D721Med (cell line): ENCODE measurements at places on chromosomes 4 and X.

DNA sequence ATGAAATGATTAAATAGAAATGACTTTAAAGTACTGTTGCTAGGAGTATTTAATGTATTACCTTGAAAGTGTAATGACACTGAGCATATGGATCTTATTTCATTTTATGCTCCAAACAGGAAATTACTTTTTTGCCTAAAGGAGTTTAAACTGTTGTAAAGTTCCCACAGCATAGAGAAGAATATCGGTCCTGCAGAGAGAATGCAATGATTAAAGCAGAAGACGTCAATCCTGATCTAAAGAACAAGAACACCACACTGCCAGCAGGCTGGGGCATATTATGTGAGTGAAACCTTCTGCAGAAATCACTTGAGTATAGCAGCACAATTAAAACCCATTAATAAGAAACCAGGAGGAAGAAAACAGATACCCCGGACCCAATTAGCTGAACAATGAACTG is 72.8 kb upstream of the CAMK2D start:
- DNase-seq: no peak

DNA sequence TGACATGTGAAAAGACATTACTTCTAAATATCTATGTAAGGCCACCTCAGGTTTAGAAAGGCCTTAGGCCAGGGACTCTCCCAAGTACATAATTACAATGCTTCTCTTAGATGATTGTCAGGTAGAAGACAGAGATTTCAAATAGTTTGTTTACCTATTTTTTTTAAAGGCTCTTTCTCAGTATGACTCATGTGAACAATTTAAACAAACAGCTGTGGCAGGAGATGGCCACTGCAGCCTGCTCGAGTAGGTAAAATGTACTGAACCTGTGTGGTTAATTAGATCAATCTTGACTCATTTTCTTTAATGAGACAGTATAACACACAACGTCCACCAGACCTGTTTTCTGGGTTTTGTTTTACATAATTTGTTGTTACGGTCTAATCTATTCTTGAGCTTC is 50.2 kb downstream of the LEF1 start:
- no peak for DNase-seq

- DNase-seq: no peak
Observed at GRCh38 chr4:21641696-21642095, 306.9 kb downstream of the KCNIP4 start.

DNA sequence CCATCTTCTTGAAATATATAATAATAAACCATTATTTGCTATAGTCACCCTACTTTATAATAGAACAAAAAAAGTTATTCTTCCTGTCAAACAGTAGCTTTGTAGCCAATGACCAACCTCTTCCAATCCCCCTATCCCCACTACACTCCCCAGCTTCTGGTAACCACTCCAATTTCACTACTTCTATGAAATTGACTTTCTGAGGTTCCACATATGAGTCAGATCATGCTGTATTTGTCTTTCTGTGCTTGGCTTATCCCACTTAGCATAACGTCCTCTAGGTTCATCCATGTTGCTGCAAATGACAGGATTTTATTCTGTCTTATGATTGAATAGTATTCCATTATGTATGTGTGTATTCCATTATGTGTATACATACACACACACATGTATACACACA is 809.7 kb upstream of the NDST4 start:
- DNase-seq: no peak

DNA sequence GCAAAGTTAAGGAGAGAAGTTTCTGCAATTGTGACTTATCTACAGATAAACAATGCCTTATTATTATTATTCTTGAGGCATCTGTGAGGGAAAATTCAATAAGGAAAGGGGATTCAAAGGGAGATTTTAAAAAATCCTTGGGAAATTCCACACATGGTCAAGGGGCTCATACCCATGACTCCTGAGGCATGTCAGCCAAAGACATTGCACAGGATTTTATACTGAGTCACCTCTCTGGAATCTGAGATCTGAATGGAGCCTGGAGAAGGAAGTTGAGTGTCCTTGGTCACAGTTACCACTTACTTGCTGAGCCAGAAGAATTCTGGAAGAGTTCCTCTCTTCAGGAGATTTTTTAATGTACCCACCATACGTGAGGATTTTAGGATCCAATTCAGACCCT is 14.4 kb upstream of the CXCL8 start:
- DNase-seq: no peak

GRCh38 chrX:83416273-83416672 is 91.8 kb upstream of the POU3F4 start:
- DNase-seq: no peak

GRCh38 chrX:10011261-10011931 is 44.2 kb downstream of the CLDN34 start:
- no peak for DNase-seq

DNA sequence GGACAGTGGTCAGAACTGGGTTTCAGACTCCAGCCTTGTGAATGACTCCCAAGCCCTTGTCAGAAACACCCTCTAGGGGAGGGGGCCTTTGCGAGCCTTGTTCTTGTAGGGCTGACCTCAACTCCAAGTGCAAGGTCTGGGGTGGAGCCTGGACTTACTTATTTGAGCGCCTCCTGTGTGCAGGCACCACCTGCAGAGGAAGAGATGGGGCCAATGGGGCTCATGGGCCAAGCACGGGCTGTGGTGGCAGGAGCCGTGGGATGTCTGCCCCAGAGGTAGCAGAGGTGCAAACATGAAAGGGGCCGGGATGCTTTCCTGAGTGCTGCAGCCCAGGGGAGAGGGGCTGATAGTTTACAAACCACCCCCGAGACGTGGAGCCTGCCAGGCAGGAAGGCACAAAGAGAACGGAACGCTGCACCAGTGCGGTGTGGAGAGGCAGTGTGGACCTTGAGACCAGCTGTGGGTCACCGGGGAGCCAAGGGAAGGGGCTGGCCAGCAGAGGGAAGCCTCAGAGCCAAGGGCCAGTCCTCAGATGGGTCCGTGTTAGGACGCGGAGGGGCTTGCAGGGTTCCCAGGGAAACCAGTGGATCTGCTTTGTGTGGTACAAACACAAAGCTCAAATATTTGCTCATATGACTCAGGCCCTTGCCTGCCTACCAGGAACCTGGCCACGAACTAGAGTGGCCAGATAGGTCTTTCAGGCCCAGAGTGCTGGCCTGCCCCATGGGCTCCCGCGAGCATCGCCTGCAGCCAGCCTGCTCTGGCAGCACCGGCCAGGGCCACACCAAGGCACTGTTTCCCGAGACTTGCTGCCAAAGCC is 8.7 kb upstream of the TADA2B start:
- DNase-seq: no peak

DNA sequence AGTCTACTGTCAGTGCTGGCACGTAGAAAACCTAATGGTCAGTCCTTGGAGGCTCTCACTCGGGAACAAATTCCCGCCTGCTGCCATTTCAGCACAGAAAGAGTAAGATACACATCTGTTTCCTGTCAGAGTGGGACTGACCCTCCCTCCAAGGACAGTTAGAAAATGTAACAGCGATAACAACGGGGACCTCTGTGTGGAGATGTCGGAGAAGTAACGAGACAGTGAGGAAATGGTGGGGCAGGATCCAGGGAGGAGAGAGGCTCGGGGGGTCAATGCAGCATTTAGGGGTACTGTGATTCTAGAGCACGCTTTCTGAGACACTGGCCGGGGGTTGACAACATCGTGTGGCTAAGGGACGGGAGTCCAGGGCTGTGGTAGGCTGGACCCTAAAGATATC is 36.0 kb upstream of the SORCS2 start:
- no peak for DNase-seq

DNA sequence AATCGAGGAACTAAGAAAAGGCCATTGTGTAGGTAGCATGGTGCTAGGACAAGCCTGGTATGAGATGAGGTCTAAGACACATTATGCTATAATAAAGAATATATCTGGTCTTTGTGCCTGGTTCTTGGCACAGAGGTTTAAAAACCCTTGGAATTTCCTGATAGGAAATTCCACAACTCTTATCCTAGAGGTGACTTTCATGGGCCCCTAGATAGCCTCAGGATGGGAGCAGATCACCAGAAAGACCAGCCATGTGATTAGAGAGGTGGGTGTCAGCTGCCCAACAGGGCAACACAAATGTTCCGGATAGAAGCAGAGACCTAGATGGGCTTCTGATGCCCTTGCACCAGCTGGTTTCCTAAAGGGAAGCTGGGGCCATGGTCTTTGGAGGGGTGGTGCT is 107.2 kb downstream of the SCD5 start:
- no peak for DNase-seq

- no peak for DNase-seq
Observed at GRCh38 chrX:9609499-9609898, 144.6 kb downstream of the TBL1X start.

DNA sequence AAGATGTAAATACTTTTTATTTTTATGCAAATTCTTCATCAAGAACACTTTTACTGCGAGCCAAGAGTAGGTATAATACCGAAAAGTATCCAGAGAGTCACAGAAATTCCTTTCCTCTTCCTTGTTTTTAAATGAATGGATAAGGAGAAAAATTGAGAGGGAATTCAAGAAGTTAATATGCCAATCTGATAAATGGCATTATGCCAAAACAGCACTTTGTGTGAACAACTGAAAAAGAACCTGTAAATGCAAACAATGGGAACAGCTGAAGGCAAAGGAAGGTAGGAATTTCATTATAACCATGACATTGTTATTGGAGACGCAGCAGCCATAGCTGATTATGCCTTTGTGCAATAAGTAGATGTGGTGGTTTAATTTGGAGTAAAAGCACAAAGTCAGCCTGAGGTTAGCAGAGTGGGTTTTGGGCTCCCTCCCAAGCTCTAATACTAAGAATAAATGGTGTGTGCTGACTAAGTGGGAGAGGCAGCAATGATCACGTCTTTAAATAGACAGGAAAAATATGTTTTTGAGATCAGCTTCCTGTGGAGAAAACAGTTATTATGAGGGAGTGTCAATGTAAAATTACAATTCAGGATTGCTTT is 209.8 kb upstream of the NDST4 start:
- DNase-seq: no peak

- DNase-seq: no peak
Observed at GRCh38 chr4:123743848-123744247, 347.3 kb downstream of the SPRY1 start.

DNA sequence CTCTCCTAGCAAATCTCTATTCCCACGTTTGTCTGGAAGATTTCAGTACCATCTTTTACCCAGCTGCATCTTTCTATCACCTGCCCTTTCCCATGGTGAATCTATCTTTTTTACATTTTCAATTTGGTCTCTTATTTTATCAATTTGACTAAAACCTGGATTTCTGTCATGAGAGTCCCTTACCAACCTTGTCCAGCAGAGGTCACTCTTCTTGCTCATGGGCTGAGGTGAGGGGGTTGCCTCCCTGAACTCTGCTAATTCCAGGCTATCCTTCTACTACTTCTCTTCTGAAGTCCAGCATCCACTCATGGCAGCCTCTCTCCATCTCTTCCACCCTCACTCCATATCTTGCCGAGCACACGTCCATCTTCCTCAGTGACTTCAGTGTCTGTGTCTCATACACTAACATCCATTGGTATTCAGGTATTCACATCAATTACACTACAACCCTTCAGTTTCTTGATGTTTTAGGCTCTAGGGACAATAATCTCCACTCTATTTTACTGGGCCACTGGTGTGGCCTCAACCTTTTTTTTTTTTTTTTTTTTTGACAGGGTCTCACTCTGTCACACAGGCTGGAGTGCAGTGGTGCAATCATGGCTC is 17.8 kb upstream of the ZNF827 start:
- DNase-seq: no peak

- DNase-seq: no peak
Observed at GRCh38 chr4:33911959-33912358, 2332.4 kb downstream of the ARAP2 start.

DNA sequence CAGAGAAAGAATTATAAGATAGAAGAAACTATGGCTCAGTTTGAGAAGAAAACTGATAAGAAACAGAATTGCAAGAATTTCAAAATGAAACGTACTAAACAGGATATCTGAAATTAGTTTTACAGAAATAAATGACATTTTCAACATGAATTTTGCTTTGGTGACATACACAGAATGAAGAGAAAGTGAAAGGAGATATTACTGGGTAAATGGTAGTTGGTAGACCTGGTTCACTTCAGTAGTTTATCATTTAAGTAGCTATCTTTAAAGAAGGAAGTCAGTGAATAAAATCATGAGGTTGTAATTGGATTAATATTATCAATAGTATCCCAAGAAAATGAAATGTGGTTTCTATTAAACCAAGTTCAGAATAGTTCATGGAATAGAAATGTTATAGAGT is 395.5 kb upstream of the SMIM31 start:
- no peak for DNase-seq

- DNase-seq: no peak
Observed at GRCh38 chrX:115093191-115093590, 75.8 kb upstream of the IL13RA2 start.

DNA sequence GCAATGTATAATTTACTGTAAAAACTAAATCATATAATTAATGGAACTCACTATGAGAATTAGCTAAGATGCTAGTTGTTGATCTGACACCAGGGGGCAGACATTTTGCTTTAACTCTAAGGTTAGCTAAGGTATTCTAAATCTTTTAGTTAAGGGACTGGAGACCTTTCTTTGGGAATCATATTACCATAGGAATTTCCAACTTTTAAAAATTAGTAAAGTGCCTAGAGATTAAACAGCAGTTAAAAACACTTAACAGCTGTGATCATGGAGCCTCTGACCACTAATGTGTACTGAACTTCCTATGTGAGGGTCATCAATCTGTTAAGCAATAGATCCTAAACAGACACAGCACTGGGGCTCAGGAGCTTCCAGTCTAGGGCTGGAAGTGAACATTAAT is 226.6 kb downstream of the NSUN7 start:
- DNase-seq: no peak

DNA sequence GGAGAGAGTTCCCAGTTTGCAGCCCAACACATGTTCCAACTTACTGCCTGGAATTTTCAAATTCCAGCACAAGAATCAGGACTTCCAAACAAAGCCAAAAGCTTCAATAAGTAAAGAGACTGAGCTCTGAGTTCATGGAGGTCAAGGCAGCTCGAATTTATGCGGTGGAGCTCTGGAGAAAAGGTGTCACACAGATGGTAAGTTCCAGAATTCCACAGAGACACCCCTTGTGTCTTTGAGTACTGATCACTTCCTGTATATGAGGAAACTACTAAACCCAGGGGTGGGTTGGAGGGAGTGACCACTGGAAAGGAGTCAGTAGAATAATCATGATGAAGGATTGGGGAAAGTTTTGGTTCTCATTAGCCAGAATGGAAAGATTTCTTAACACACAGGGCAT is 118.5 kb upstream of the GUCY1A1 start:
- DNase-seq: no peak

GRCh38 chr4:120844528-120844921 is 78.0 kb downstream of the PRDM5 start:
- no peak for DNase-seq

GRCh38 chr4:39178706-39179105 is 3.6 kb upstream of the WDR19 start:
- no peak for DNase-seq

DNA sequence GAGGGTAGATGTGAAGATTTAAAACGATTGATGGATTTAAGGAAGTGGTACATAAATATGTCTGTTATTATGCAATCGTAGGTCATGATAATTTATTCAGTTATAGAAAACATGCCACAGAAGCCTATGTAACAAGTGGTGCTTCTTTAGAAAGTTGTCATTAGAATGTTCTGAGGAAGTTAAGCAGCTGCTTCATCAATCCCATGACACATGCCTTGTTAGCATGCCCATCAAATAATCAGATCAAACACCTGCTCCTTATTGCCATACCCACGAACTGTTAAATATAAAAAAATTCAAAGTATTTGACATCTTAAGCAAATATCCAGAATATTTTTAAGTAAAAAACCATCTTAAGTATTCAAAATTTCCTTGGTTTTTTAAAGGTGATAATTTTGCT is 76.4 kb upstream of the MYOZ2 start:
- DNase-seq: no peak

GRCh38 chrX:48813644-48814043 is 11.8 kb downstream of the HDAC6 start:
- no peak for DNase-seq

- no peak for DNase-seq
Observed at GRCh38 chr4:47538111-47538824, 53.2 kb downstream of the ATP10D start.
